Stimulated activated CD4-positive, alpha-beta T cell treated with anti-CD3 and anti-CD28 coated beads, Interleukin-15, amount 100 ng/mL, for 24 hours (primary cell): ENCODE measurements at places on chromosomes 16 and 17.

- peak; percentile 29 for DNase-seq
Measured at GRCh38 chr17:20852239-20852989, 190.4 kb downstream of the USP22 start.

- DNase-seq = no peak
Measured at GRCh38 chr17:81238490-81238814, 403 bp downstream of the TEPSIN start.

DNA sequence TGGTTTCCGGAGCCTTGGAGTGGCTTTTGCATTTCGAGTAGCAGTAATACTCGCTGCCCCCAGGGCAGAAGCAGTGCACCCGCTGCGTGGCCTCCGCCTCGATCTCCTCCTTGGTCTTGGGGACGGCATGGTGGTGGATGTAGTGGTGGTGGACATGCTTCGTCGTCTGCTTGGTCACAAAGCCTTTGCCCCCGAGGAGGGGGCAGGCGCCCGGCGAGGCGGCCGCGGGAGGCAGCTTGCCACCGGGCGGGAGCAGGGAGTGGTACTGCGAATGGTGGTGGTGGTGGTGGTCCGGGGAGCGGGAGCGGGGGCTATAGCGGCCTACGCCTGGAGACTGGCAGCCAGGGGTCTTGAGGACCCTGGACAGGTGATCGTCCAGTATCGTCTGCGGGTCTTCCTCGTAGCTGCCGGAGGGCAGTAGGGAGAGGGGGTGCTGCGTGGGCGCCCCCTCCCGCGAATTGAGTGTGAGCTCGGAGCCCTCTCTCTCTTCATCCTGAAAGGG lies 24.1 kb downstream of the AXIN2 start:
- DNase-seq = no peak

DNA sequence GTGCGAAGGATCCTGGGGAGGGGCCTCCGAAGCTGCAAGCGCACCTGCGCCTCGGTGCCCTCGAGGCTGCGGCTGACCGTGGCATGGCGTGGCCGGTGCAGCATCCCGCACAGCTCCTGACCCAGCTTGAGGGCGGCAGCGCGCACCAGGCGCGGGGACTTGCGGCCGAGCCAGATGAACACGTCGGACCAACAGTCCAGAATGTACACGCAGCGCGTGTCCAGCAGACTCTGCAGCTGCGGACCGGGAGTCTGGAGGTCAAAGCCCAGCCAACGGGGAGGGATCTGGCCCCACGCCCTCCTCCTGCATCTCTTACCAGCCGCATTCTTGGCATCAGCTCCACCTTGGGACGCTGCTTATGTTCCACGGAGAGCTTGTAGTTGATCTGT lies 10.9 kb downstream of the FLII start:
- no peak for DNase-seq

DNA sequence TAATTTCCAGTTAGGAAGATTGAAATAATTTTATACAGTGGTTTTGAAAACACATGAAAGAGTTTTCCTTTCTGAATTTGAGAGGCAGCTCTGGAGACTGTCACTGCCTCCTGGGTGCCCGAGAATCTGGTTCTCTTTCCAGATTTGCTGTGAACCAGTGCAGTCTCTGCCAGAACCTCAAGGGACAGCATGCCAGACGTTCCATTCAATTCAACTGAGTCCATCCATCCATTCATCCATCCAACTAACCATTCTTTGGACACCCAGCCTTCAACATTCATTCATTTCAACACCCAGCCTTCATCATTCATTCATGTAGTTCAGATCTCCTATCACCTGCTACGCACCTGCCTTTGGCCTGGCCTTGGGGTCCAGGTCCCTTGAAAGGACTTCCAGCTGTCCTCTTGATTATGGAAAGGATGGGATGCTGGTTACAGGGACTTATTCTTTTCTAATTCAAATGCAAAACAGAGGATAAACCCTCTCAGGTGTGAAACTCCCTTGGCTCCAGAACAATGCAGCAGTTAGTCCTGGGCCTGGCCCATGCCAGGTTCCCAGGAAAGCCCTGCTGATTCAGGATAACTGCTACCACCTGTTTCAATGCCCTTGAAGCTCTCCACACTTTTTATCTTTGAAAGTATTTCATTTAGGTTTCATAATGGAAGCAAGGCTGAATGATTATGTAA lies 68.7 kb downstream of the WSCD1 start:
- DNase-seq = no peak
